Right ventricle myocardium inferior (tissue), 1 donor: ENCODE measurements at places on chromosomes 5 and 9. TPM values are rescaled to one million over a fixed set of nuclear protein-coding genes. Genes with fewer than 3 reads are reported as not detected.

The DMXL1 gene
- 22.6 TPM for total RNA-seq

The ABO gene
- total RNA-seq: 1.5 TPM

The SLC4A9 gene
- total RNA-seq: not detected

The CLIC3 gene
- total RNA-seq: 1.1 TPM

The NFIB gene
- 116 TPM for total RNA-seq

The IRX1 gene
- total RNA-seq: 1.3 TPM

The LCN12 gene
- total RNA-seq: 2.9 TPM

The SPINK7 gene
- total RNA-seq: not detected

The SEC61B gene
- 49.6 TPM for total RNA-seq
